ENCODE measurements at places on chromosomes 5 and 9. TPM values are rescaled to one million over a fixed set of nuclear protein-coding genes. Genes with fewer than 3 reads are reported as not detected.

BRD3 gene
- 17.5 TPM for total RNA-seq

KIF2A gene
- 40.0 TPM for total RNA-seq

SPATA31C1 gene
- not detected for total RNA-seq

SPAG8 gene
- total RNA-seq = 0.76 TPM

SLC4A9 gene
- total RNA-seq = not detected

SLC6A19 gene
- total RNA-seq = not detected

DOCK2 gene
- total RNA-seq = 10.4 TPM

PLAC8L1 gene
- total RNA-seq = not detected

DNA sequence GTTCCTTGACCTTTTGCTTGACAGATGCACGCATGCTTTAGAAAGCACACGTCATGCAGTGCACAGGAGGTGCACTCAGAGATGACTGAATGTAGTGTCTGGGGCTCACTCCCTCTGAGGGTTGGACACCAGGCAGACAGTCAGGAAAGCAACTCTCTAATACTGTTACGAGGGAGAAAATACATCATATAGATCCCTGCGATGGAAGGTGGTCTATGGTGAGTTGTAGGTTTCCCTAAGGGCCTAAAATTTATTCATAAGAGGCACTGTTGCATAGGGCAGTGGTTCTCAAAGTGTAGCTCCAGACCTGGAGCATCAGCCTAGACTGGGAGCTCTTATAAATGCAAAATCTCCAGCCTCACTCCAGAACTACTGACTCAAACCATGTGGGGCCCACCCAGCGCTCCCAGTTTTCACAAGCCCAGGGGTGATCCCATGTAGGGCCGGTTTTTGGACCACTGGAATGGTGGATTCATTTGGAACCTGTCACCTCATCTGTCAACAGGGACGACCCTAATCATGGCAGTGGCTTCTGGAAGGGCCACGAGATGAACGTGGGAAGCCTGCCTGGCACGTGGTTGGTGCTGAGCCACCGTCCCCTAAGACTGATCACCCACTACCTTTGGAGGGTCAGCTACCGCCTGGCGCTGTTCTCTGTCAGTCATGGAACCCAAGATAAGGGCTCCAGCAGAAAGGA is 16.8 kb upstream of the PHF19 start:
- peak; percentile 44 for DNase-seq

- peak; percentile 83 for DNase-seq
These were observed 144.9 kb downstream of the GOLPH3 start for GRCh38 chr5:32029261-32029660.

DNA sequence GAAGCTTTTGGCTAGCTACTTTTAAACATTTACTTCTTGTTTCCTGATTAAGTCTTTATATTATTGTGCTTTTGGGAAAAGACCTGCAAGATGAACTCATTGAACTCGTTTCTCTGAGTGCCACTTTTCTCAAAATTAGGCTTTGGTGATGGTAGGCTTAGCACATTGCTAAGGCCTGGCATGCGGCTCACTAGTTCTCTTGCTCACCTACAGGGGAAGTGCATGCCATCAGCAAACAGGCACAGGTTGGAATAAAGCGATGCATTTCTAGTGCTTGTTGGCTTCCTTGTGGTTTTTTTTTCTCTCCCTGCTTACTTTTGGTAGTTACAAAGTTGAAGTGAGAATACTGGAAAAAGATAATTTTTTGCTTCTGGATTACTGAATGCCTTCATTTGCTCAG is 41.4 kb downstream of the TLE4 start:
- DNase-seq = no peak

- DNase-seq = peak; percentile 70
These were observed 69.5 kb upstream of the GARNL3 start for GRCh38 chr9:127194881-127195713.

DNA sequence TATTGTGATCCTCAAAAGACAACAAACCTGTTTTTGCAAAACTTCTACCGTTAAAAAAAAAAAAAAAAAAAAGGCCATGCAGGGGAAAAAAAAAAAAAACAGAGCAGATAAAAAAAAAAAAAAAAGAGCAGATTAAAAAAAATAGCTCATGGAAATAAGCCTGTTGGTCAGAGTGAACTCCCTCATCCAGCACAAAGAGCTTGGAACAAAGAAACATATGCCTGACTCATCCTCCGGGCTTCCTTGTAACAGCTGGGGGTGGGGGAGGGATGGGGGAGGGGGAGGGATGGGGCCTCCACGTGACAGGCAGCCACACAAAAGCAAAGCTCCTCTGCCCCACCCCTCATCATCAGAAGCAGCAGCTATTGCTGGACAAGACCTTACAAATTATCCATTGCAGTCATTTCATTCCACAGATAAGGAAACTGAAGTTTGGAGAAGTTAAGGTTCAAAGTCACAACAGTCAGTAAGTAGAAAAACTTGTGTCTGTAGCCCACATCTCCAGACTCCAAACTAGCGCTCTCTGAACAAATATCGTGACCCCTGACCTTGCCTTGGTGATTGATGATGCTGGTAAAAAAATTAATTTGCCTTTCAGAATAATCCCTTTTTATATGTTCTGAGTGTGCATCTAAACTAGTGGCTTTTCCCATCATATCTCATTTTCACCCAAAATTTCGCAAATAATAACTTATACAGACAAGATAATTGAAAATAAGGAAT is 38.9 kb downstream of the SLC35D2 start:
- DNase-seq = peak; percentile 89

GRCh38 chr5:58902305-58902704 is 319.4 kb downstream of the RAB3C start:
- no peak for DNase-seq

DNA sequence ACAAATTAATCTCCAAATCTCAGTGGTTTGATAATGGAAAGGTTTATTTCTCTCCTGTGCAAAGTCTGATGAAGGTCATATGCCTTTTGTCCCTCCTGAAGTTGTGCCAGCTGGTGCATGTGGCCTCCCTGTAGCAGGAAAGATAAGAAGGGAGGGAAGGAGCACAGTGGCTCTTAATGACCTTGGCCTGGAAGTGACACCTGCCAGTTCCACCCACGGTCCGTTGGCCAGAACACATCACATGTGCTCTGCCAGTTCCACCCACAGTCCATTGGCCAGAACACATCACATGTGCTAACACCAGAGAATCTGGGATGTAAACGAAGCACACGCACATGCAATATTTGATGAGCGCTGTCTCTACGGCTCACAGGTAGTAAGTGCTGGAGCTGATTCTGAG is 130.9 kb downstream of the DOCK2 start:
- DNase-seq = no peak

DNA sequence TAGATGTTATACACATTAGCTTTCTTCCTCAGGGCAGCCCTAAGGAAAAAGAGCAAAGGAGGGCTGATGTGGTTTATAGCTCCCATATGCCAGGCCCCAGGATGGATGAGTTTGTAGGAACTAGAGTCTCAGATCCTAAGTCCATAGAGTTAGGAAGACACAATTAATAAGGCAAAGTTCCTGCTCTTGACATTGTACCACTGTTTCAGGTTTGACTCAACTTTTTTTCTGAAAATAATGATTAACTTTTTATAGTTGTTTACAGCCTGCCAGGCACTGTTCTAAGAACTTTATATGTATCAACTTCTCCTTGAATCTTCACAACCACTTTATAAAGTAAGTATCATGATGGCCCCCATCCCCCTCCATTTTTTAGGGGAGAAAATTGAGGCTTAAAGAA is 339.5 kb downstream of the PDE4D start:
- DNase-seq = no peak

GRCh38 chr5:132010645-132010988 is 841 bp downstream of the ACSL6 start:
- DNase-seq = no peak

DNA sequence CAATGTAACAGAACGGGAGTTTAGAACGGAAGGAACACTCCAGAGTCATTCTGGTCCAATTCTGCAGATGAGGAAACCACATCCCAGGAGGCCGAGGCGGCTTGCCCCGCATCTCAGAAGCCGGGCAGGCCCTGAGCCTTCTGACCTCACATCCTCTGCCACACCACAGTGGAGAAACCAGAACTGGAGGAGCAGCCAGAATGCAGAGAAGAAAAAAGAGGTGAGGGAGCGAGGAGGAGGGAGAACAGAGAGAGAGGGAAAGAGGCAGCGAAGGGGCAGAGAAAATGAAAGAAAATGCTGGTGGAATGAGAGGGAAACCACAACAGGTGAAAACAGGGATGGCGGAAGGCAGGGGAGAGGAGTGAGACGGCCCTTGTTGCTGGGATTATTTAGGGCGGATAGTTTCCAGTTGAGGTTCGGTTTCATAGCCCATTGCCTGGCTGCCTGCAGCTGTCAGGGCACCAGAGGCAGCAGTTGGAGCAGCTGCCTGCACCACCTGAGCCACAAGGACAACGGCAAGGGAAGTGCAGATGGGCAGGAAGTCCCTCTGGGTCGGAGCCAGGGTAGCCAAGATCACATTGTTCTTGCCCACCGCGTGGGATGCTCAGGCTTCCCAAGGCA is at the start of gene HMHB1:
Gene HMHB1 (plus strand): TSS at position 77 of the 621 bp plus-strand sequence.
- DNase-seq = no peak

DNA sequence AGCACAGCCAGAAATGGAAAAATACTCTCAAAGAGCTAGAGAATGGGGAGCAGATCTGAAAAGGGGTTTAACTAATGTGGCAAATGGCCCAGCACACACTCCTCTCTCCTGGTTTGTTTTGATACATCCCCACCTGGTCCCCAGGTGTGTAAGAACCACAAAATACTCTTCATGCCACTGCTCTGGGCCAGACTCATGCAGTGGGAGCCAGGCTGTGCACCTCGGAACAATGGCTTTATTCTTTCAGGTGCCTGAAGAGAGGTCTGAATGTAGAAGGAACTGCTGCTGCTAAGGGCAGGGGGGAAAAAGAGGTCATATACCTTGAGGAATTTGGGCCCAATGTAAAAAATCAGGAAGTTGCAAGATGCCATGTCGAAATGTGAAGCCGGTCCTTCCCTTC is 123.9 kb upstream of the ADAMTSL1 start:
- DNase-seq = no peak

DNA sequence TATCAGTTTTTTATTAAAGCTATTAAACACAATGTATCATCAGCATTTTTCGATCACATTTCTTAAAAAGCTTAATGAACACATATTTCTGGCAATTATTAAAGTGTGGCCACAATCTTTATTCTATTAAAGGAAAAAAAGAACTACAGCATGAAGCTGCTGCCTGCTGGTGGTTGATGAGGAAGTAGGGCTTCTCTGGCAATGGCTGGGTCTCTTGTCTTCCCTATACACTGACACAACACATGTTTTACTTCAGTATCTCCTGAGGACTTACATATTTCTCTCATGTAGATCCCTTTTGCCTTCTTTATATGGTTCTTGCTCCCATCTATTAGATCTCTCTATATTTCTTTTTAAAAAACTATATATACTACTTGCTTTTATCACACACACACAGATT is 590.7 kb downstream of the RAB3C start:
- DNase-seq = peak; percentile 14

DNA sequence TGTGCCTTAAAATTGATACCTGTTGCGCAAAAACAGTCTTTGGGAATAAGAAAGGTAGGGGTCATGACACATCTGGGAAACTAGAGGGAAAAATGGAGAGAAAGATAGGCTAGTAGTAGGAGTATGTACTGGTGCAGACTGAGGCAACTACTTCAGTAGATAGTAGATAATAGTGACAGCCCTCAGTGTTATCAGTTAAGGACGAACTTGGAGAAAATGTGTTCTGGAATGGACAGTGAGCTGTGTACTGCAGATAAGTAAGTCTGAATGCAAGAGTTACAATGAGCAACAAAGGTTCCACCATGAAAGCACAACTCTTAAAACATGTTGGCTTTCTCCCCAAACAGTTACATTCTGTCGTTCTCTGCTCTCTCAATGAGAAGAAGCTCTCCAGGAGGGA is 6.5 kb upstream of the INSL6 start:
- no peak for DNase-seq

- no peak for DNase-seq
These were observed 111.7 kb upstream of the NUDT12 start for GRCh38 chr5:103674251-103674650.

DNA sequence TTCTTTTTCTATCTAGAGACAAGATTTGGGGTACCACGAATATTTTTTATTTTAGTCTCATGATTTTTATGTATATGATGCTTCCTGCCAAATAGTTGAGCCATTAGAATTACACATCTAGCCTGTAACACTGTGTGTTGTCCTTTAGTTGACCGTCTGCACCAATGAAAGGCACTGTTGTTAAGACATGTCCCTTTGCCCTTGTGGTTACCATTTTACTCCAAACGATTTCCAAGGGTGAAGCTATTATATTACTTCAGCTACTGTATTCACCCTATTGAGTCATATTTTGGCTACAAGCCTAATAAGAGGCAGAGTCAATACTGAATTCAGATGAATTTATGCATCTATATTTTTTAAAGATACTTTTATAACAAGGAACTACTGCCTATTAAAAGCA is 207.6 kb downstream of the CETN3 start:
- peak; percentile 20 for DNase-seq

DNA sequence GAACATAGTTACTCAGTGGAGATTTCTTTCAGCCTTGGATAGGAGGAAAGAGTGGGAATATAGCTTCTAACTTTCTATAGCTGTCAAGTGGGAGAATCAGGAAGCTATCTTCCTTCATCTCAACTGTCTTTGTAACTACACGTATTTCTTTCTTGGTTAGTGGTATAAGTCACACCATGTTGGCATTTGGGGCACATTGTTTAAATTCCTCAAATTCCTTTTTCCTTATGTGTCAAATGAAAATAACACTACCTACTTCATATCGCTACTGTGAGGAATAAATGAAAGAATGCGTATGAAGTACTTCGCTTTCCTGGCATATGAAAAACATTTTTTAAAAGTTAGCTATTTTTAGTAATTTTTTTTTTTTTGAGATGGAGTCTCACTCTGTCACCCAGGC is 1082.5 kb upstream of the WWC1 start:
- DNase-seq = no peak
